ENCODE measurements at places on chromosomes 1 and 21.

GRCh38 chr1:53715478-53715877, 23.5 kb downstream of the GLIS1 start:
- DNase-seq: no peak

- no peak for DNase-seq
Observed at GRCh38 chr1:9878404-9878803, 31.7 kb downstream of the CTNNBIP1 start.

DNA sequence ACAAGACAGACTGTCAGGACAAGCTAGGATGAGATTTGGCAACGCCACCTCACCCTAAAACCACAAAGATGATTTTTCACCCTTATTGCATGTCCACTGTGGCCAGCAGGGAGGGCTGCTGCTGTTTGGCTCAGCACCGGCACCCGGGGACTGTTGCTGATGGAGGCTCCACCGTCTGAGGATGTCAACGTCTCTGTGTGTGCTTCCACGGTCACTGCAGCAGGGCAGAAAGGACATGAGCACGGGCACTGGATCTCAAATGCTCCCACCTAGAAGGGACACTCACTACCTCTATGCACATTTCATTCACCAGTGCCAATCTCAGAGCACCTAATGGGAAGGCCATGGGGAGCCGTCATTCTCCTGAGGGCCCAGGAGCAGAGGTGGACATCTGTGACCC, 599.6 kb downstream of the PTPRU start:
- no peak for DNase-seq

- DNase-seq: no peak
Observed at GRCh38 chr1:20476265-20477038, 9.6 kb downstream of the CAMK2N1 start.

- DNase-seq: no peak
Observed at GRCh38 chr21:46431448-46431847, 27.2 kb upstream of the DIP2A start.
